ENCODE measurements at places on chromosomes 4 and X.

- DNase-seq: no peak
- H3K27ac ChIP-seq: no peak overlapping the region
- H3K4me1 ChIP-seq: no peaks in the 10 kb centered on the region
Measured at GRCh38 chrX:142238536-142238935, 33.4 kb upstream of the MAGEC2 start.

GRCh38 chr4:99405433-99406115 is 29.6 kb downstream of the ADH7 start:
- H3K4me3 ChIP-seq: no peak overlapping the region
- H3K36me3 ChIP-seq: no peaks in the 10 kb centered on the region
- no peaks in the 10 kb centered on the region for H3K27me3 ChIP-seq
- DNase-seq: peak; percentile 43
- H3K4me1 ChIP-seq: no peaks in the 10 kb centered on the region
- no peak overlapping the region for H3K27ac ChIP-seq

- peaks cover 37% of the 10 kb centered on the region for H3K36me3 ChIP-seq
- no peak overlapping the region for H3K27ac ChIP-seq
- H3K4me3 ChIP-seq: no peak overlapping the region
- no peaks in the 10 kb centered on the region for H3K27me3 ChIP-seq
- H3K4me1 ChIP-seq: peaks cover 33% of the 10 kb centered on the region
Measured at GRCh38 chrX:47563801-47564315, 2.9 kb downstream of the ARAF start.

GRCh38 chrX:5236096-5236495 is 992.6 kb downstream of the NLGN4X start:
- no peaks in the 10 kb centered on the region for H3K36me3 ChIP-seq
- H3K27me3 ChIP-seq: no peaks in the 10 kb centered on the region
- H3K27ac ChIP-seq: no peak overlapping the region
- no peak for DNase-seq
- no peaks in the 10 kb centered on the region for H3K4me1 ChIP-seq
- no peak overlapping the region for H3K4me3 ChIP-seq

DNA sequence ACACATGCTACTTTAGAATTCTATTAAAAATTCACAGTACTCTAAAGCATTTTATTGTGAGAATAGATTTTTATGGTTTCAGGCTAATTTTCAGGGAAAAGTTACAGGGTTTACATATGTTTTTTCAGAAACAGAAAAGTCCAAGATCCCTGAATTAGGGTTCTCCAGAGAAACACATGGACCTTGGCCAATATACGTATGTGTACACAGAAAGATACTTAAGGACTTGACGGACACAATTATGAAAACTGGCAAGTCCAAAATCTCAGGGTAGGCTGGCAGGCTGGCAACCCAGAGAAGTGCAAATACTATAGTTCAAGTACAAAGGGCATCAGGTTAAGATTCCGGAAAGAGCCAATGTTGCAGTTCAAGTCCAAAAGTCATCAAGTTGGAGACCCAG is 1897.8 kb upstream of the PCDH10 start:
- H3K4me3 ChIP-seq: no peak overlapping the region
- no peak overlapping the region for H3K27ac ChIP-seq

DNA sequence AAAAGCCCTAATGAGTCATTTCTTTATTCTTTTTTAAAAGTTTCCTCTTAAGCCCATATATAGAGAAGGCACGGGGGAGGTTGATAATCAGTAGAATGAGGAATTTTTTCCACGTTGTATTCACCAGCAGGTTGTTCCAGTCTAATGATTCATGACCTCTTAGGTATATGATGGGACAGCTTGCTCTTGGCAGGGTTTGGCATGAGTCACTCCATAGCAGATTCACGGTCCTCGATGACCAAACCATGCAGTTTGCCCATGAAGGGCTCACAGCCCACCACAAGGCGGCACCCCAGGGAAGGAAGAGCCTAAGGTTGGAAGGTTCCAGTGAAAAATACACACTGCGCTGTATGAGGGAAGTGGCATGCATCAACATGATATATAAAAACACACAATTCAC is 623.8 kb upstream of the DIPK2B start:
- no peaks in the 10 kb centered on the region for H3K36me3 ChIP-seq
- H3K27ac ChIP-seq: no peak overlapping the region
- DNase-seq: no peak
- no peaks in the 10 kb centered on the region for H3K27me3 ChIP-seq

DNA sequence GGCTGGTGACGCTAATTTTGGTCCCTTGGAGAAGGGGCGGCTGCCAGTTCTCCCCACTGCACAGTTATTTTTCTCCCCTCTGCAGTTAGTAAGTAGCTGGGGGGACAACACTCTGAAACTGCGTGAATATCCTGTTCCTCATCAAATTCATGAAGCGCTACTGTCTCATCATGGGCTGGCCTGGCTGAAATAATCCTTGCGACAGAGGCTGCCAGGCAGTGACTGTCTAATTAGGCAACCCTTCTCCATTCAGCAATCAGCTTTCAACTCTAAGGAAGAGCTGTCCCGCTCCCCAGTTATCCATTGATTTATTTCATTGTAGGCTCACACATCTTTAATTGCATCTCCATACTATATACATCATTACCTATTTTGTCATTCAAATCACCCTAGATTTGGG is 8.2 kb downstream of the SH3TC1 start:
- no peak overlapping the region for H3K4me3 ChIP-seq
- no peaks in the 10 kb centered on the region for H3K27me3 ChIP-seq
- DNase-seq: no peak
- no peaks in the 10 kb centered on the region for H3K36me3 ChIP-seq

DNA sequence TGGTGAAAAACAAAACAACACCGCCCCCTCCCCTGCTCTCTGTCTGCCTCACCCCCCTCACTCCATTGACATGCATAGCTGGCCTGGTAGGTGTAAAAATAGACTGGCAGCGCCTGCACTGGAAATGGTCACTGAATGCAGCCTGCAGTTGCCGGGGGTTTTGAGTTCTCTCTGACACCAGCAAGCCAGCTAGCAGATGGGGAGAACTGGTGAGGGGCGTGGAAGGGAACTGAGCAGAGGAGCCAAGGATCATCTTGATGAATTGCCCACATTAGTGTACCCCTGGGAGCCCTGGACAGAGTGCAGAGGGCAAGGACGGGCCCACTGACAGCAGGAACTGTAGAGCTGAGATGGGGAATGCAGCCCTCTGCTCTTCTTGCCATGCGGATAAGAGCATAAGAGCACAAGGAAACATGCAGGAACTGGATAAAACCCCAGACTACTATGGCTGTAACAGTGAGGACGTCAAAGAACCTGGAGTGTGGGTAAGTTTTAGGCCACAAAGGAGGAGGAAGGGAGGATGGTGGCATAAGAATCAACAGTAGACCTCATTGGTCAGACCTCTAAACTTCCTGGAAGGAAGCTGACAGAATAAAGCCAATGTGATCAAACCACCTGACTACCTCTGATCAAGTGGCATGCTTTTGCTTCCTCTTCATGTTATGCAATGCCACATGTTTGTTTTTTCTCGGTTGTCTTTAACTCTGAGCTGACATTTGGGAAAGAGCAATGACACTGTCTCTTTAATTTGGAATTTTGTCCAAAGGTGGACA is 96.3 kb downstream of the ANK2 start:
- no peaks in the 10 kb centered on the region for H3K4me1 ChIP-seq
- no peak overlapping the region for H3K4me3 ChIP-seq
- H3K27me3 ChIP-seq: no peaks in the 10 kb centered on the region
- no peak overlapping the region for H3K27ac ChIP-seq
- H3K36me3 ChIP-seq: no peaks in the 10 kb centered on the region
- DNase-seq: no peak

DNA sequence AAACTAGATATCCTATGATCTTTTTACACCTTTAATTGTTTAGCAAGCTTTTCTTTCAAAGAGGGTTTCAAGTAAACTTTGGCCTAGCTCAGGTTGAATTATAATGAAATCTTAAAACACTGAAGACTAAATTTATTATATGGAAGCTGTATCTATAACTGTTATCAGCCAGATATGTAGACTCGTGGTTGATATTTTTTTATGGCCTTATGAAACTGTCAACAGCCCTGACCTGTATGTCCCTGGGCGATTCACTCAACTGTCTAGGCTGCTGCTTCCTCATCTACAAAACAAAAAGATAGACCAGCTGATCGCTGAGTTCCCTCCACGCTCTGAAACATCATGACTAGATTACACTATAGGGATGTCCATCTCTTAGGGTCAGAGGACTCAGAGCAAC is 21.2 kb upstream of the PDK3 start:
- no peak overlapping the region for H3K27ac ChIP-seq
- no peaks in the 10 kb centered on the region for H3K4me1 ChIP-seq
- no peaks in the 10 kb centered on the region for H3K36me3 ChIP-seq
- no peak overlapping the region for H3K4me3 ChIP-seq
- H3K27me3 ChIP-seq: no peaks in the 10 kb centered on the region

- H3K27ac ChIP-seq: no peak overlapping the region
- H3K4me1 ChIP-seq: no peaks in the 10 kb centered on the region
- DNase-seq: no peak
- H3K4me3 ChIP-seq: no peak overlapping the region
- no peaks in the 10 kb centered on the region for H3K27me3 ChIP-seq
Measured at GRCh38 chr4:122917731-122918130, 4.7 kb downstream of the NUDT6 start.

- H3K27me3 ChIP-seq: no peaks in the 10 kb centered on the region
- DNase-seq: no peak
- no peaks in the 10 kb centered on the region for H3K36me3 ChIP-seq
- H3K27ac ChIP-seq: no peak overlapping the region
- no peaks in the 10 kb centered on the region for H3K4me1 ChIP-seq
Measured at GRCh38 chr4:159689526-159689925, 586.6 kb downstream of the RAPGEF2 start.

DNA sequence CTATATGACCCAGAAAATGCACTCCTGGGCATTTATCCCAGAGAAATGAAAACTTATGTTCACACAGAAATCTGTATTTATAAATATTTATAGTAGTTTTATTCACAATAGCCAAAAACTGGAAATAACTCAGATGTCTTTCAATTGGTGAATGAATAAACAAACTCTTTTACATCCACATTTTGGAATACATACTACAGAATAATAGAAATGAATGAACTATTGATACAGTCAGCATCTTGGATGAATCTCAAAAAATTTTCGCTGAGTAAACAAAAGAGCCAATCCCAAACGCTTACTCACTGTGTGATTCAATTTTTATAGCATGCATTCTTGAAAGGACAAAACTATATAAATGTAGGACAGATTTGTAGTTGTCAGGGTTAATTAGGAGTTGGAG is 75.1 kb upstream of the HTR2C start:
- no peaks in the 10 kb centered on the region for H3K36me3 ChIP-seq
- no peaks in the 10 kb centered on the region for H3K4me1 ChIP-seq
- DNase-seq: no peak
- H3K4me3 ChIP-seq: no peak overlapping the region

- no peak overlapping the region for H3K27ac ChIP-seq
- H3K4me3 ChIP-seq: no peak overlapping the region
- no peaks in the 10 kb centered on the region for H3K4me1 ChIP-seq
Measured at GRCh38 chr4:168550064-168550766, 53.4 kb downstream of the PALLD start.

- no peak overlapping the region for H3K27ac ChIP-seq
- no peak for DNase-seq
- H3K4me3 ChIP-seq: no peak overlapping the region
- no peaks in the 10 kb centered on the region for H3K27me3 ChIP-seq
- H3K4me1 ChIP-seq: no peaks in the 10 kb centered on the region
Measured at GRCh38 chrX:133249266-133250058, 31.3 kb upstream of the TFDP3 start.

DNA sequence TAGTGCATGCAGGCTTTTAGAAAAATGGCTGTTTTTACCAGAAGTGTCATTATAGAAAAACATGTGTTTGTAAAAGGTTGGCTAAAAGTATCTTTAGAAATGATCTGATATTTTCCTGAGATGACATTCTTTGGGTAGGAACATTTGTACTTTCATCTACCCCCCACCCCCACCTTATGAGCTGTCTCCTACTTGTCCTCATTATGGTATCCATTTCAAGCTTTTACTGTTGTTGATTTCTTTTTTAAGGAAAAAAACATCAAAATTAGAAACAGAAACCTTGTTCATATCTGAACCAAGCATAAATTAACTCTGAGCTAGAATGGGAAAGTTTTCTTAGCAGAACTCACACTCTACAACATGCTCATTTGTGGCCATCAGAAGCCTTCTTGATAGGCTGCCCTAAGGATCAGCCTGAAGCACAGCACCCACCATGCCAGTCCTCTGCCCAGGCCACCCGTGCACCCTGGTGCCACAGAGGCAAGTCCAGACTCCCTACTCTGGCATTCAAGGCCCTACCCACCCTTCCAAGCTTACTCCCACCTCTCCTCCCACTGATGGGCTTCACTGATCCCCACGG is 49.4 kb downstream of the NSG1 start:
- H3K27me3 ChIP-seq: no peaks in the 10 kb centered on the region
- H3K4me1 ChIP-seq: no peaks in the 10 kb centered on the region
- DNase-seq: no peak
- no peak overlapping the region for H3K4me3 ChIP-seq
- no peak overlapping the region for H3K27ac ChIP-seq

GRCh38 chr4:177313263-177313662 is 3.6 kb downstream of the NEIL3 start:
- H3K4me3 ChIP-seq: no peak overlapping the region
- no peaks in the 10 kb centered on the region for H3K36me3 ChIP-seq
- H3K27me3 ChIP-seq: no peaks in the 10 kb centered on the region
- H3K4me1 ChIP-seq: peaks cover 24% of the 10 kb centered on the region

DNA sequence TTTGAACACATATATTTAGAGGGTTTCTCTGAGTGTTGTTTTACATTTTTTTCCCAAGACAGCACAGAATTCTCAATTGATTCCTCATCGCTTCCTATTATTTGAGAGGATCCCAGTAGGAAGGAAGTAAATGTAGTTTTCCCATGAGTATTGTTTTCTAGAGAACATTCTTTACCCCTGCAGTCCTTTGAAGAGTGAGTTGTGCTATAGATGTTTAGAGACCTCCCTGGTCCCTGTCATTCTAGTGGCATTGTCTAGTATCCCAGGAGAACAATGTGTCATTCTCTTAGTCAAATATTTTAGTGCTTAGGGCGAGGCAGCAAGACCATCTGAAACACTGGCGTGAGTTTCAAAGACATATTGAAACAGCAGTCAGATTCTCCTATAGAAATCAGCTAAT is 32.5 kb downstream of the SORBS2 start:
- H3K4me3 ChIP-seq: no peak overlapping the region
- no peaks in the 10 kb centered on the region for H3K4me1 ChIP-seq
- H3K36me3 ChIP-seq: no peaks in the 10 kb centered on the region
- H3K27ac ChIP-seq: no peak overlapping the region

- DNase-seq: no peak
- H3K27ac ChIP-seq: no peak overlapping the region
- H3K4me1 ChIP-seq: no peaks in the 10 kb centered on the region
- H3K27me3 ChIP-seq: no peaks in the 10 kb centered on the region
Measured at GRCh38 chr4:26185436-26185835, 135.4 kb upstream of the RBPJ start.

GRCh38 chr4:42416017-42416416 is 18.7 kb downstream of the SHISA3 start:
- H3K27ac ChIP-seq: no peak overlapping the region
- H3K27me3 ChIP-seq: no peaks in the 10 kb centered on the region
- peaks cover 15% of the 10 kb centered on the region for H3K36me3 ChIP-seq
- no peaks in the 10 kb centered on the region for H3K4me1 ChIP-seq
- no peak overlapping the region for H3K4me3 ChIP-seq

GRCh38 chr4:124201636-124202035 is 510.9 kb downstream of the ANKRD50 start:
- H3K4me3 ChIP-seq: no peak overlapping the region
- H3K4me1 ChIP-seq: no peaks in the 10 kb centered on the region
- H3K36me3 ChIP-seq: no peaks in the 10 kb centered on the region
- H3K27ac ChIP-seq: no peak overlapping the region
- DNase-seq: no peak

All from CD8-positive, alpha-beta memory T cell (primary cell).